ENCODE measurements at places on chromosomes 4 and X.

DNA sequence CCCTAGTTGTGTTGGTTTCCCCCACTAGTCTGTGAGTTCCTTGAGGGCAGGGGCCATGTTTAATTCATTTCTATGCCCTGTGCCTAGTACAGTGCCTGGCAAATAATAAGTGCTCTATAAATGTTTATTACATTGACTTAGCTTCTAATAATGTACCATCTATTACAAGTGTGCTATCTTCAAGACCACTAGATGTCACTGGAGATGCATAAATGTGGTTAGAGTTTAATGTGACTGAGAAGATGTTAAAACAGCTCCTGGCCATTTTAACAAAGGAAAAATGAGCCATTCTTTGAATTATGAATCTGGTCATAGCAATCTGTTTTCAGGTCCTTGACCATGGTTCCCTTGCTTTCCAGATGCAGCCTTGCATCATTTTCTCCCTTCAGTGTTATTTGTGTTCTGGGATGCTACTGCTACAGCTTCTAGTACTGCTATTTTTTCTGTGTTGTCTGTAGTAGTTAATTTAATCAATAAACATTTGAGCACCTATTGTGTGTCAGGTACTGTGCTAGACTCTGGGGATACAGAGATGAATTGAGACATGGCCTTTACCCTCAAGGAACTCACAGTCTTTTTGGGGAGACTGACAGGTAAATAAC lies 43.2 kb downstream of the SLC9A6 start:
- DNase-seq, result no peak

- DNase-seq, result no peak
Observed at GRCh38 chr4:108729731-108730130, 33.1 kb downstream of the ETNPPL start.

DNA sequence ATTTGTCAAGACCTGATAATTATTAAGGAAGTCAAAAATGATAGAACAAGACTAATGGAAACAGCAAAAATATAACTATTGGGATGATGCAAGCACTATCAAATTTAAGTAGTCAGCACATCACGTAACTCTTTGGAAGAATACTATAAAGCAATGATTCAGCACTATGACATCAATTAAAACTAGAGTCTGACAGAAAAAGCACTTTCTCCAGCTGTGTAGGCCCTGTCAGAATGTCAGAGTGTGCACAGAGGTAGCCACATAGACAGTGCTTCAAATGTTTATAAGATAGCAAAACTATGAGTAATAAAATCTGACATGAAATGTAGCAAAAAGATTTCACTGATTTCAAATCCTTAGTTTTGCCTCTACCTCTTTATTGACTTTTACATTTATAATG lies 1226.6 kb upstream of the ADGRL3 start:
- DNase-seq, result no peak

GRCh38 chrX:53283567-53283966 lies 2.2 kb upstream of the IQSEC2 start:
- DNase-seq, result no peak

DNA sequence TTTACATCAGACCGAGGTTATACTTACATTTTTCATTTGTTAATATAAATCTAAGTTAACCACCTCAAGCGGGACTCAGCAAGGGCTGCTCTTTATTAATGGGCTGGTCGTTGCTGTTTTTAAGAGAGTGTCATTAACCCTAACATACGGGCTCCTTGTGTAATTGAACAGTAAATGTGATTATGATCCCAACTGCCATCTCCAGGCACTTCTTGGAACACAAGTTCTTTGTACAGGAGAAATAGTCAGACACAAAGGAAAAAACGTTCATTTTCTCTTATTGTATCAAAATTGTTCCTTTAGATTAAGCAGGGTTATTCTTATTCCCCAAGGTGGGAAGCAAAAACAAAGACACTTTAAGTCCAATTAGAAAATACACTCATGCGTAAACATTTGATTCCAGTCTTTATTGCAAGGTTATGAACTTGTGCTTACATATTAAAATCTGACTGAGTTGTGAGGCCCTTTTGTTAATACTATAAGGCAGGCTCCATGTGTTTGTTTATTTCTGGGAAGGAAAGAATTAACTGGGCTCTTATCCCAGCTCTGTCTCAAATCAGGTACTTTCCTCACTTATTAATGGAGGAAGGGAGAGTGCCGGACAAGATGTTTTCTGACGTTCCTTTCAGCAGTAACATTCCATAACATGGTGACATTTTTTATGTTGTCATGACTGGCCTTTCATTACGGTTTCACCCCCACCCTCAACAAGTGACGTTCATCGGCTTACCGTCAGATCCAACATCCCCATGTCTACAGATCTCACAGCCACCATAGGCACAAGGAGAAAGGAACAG lies 95.9 kb downstream of the RASL11B start:
- DNase-seq, result no peak

DNA sequence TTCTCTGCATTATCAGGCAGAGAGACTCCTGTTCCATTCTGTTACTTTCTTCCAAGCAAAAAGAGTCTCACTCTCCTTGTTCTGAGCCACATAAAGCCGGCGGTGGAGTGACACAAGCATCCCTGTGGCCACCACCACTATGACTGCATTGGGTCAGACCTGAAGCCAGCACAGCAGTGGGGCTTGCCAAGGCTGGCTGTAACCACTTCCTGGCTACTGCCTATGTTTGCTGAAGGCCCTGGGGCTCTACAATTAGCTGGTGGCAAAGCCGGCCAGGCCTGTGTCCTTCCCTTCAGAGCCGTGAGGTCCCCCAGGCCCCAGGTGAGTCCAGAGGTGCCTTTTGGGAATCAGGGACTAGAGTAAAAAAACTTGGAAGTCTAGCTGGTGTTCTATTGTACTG lies 31.8 kb downstream of the PLAC8 start:
- DNase-seq, result no peak

Measured in stimulated activated CD8-positive, alpha-beta memory T cell treated with anti-CD3 and anti-CD28 coated beads, Interleukin-7, amount 100 ng/mL, for 24 hours (primary cell).